ENCODE measurements at places on chromosomes 6 and 20.
A peak's percentile ranks its signal among the peaks of the same experiment; 100 is the strongest.

GRCh38 chr6:40188931-40189330 lies 254.7 kb upstream of the MOCS1 start:
- DNase-seq, result no peak

- no peak for DNase-seq
Observed at GRCh38 chr6:78199044-78199443, 546.2 kb downstream of the MEI4 start.

GRCh38 chr6:3847521-3847920 lies 1.7 kb upstream of the FAM50B start:
- no peak for DNase-seq

DNA sequence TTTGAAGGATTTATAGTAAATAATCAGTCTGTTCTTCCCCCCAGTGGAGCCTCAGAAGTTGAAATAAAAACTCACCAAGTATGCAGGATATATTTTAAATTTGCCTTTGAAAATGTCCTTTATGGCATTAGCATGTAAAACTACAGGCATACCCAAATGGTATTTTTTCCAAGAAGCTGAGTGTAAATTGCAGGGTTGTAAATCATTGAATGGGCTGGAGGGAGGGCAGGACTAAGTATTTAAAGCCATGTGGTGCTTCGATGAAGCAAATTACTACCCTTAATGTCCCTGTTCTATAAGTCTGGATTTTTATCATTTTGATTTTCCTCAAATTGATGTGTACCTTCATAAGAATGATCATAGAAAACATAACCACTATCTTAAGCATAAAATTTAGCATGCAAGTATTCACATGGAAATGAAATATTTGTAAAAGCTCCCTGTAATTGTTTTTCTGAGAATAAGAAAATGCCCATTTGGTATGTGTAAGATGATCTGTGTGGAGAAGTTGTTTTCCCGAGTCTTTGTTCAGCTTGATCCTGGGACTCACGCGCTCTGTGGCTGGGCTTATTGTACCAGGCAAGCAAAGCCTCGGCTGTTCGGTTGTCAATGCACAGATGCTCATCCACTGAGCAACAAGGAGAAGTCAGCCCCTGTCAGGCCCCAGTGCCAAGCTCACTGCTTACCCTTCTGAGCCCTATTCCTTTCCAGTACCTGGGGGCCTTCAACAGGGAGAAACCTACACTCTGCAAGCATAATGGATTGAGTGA lies 66.7 kb downstream of the CD164 start:
- no peak for DNase-seq

DNA sequence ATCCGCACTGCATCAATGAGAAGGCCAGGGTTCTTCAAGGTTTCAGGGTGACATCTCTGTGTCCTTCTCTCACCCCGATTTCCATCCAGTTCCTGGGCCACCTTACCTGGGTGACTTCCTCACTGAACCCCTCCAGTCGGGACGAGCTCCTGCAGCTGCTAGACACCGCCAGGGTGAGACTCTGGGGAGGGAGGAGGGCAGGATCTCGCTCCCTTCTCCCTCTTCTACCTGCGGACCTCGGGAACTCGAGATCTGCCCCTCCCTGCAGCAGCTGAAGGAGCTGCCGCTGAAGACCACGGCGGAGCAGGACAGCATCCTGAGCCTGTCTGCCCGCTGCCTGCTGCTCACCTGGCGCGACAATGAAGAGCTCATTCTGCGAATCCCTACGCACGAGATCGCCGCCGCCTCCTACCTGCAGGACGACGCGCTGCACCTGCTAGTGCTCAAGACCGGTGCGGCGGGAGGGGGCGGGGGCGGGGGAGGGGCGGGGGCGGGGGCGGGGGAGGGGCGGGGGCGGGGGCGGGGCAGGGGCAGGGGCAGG lies 7.5 kb downstream of the CCM2L start:
- DNase-seq, result peak; percentile 17

- no peak for DNase-seq
Observed at GRCh38 chr6:14732844-14733757, 512.8 kb upstream of the JARID2 start.

- DNase-seq, result no peak
Observed at GRCh38 chr6:66599541-66599940, 892.5 kb upstream of the EYS start.

- DNase-seq, result no peak
Observed at GRCh38 chr20:51899674-51900073, 97.4 kb upstream of the SALL4 start.

DNA sequence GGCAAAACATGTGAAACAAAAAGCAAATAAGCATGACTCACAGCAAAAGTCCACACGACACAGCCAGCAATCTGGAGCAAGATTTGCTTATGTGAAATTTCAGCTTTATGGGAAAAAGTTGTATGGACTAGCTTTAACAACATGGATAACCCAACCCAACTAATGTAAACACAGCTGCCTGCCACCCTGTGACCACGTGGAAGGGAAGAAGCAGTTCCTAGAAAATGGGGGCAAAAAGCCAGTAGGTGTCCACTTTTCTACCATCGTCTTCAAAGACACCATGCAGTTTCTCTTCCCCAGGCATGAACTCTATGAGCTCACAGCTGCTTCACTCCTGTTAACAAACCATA lies 425.4 kb upstream of the RNF217 start:
- DNase-seq, result no peak

- no peak for DNase-seq
Observed at GRCh38 chr20:24674921-24675605, 205.6 kb downstream of the SYNDIG1 start.

DNA sequence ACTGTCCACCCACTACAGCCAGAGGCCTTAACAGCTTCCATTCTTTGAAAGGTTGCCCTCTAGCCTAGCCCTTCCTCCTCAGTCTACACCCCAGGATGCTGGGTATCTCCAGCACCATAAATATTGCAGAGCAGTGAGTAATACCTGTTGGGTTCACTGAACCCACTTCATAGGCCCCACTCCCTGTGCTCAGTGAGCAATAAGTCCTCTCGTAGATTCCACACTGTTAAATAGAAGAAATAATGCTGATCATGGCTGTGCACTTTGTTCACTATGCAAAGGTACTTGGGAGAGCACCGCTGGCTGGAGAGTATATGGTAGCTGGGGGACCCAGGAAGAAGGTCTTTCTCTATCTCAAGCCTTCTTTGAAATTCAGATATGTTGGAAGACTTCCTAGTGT lies 87.3 kb downstream of the RSPH3 start:
- no peak for DNase-seq

DNA sequence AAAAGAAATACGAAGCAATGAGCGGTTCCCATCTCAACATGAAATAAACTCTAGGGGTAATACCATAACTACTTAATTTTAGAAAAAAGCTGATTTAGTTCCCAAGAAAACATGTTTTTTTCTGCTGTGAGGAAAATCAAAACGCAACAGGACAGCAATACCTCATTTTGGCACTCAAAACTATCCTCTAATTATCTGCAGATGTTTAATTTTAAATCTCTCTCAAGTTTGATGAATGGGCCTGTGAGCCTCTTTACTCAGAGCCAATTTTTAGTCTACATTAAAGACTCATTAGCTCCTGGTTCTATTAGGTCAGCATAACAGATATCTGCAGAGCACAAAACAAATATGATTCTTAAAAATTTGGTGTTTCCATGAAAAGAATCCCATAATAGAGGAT lies 28.1 kb downstream of the RNF24 start:
- no peak for DNase-seq

GRCh38 chr20:24006626-24007025 lies 18.0 kb upstream of the GGTLC1 start:
- no peak for DNase-seq

DNA sequence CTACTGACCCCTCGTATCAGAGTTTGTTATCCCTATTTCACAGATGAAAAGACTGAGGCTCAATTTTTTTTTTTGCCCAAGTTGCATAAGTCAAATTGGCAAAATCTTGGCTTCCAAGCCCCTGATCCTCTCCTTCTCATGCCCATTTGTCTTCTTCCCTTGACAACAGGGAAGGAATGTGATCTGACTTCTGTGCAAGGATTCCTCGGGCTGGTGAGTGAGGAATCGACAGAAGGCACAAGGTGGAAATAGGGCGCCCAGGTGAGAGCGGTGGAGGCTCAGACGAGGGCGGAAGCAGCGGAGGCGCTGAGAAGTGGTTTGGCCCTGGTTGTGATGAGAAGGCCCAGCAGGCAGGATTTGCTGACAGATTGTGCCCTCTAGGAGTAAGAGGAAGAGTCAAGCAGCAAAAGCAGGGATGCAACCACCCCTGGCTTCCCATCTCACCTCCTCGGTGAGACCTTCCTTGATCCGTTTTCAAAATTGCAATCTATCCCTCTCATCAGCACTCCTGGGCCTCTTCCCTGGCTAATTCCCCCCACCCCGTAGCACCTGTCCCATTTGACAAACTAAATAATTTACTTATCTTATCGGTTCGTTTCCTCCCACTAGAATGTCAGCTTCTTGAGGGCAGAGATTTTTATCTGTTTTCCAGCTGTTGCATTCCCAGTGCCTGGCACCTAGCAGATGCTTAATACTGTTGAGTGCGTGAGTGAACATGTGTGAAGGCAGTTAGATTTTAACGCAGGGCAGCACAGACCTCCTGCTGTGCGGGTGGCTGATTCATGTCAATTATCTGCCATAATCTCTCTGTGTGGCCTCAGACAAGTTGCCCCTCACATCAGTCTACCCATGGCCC lies 3.7 kb upstream of the SIRPA start:
- DNase-seq, result no peak

DNA sequence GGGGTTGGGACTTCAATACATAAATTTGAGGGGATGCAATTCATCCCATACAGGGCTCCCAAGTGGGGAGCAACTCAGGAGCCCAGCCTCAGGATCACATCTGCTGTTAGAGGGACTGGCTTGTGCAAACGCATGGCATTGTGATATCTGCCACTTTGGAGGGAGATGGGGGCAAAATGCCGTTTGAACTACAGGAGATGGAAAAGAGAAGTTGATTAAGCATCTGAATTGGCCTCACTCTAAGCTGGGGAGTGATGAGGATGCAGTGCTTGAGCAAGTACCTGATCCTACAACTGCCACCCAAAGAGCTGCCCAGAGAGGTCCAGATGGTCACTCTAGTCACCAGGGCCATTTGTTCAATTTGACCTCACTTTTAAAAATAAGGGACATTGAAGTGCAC lies 2.0 kb downstream of the LY86 start:
- DNase-seq, result no peak

GRCh38 chr6:142879527-142879926 lies 65.4 kb downstream of the HIVEP2 start:
- DNase-seq, result no peak
